ENCODE measurements at places on chromosomes 1 and 21. TPM values are rescaled to one million over a fixed set of nuclear protein-coding genes. Genes with fewer than 3 reads are reported as not detected.

OR2L8 gene
- not detected for total RNA-seq

OR2M3 gene
- not detected for total RNA-seq

SPRR2E gene
- total RNA-seq, result not detected

FOXD3 gene
- total RNA-seq, result not detected

TEDDM1 gene
- not detected for total RNA-seq

LHX8 gene
- not detected for total RNA-seq

FGR gene
- not detected for total RNA-seq

TRIM67 gene
- not detected for total RNA-seq

AMY1A gene
- not detected for total RNA-seq

TRIM46 gene
- total RNA-seq, result 18.3 TPM

ADGRL2 gene
- total RNA-seq, result not detected

WLS gene
- not detected for total RNA-seq

PLA2G2F gene
- total RNA-seq, result not detected

RABGGTB gene
- 82.7 TPM for total RNA-seq

GRCh38 chr1:235299169-235299858, 28.7 kb downstream of the ARID4B start:
- H3K27ac ChIP-seq, result no peak overlapping the region
- no peak for DNase-seq
- H3K4me3 ChIP-seq, result no peak overlapping the region
- peaks cover 47% of the 10 kb centered on the region for H3K4me1 ChIP-seq
- H3K36me3 ChIP-seq, result peaks cover 11% of the 10 kb centered on the region

DNA sequence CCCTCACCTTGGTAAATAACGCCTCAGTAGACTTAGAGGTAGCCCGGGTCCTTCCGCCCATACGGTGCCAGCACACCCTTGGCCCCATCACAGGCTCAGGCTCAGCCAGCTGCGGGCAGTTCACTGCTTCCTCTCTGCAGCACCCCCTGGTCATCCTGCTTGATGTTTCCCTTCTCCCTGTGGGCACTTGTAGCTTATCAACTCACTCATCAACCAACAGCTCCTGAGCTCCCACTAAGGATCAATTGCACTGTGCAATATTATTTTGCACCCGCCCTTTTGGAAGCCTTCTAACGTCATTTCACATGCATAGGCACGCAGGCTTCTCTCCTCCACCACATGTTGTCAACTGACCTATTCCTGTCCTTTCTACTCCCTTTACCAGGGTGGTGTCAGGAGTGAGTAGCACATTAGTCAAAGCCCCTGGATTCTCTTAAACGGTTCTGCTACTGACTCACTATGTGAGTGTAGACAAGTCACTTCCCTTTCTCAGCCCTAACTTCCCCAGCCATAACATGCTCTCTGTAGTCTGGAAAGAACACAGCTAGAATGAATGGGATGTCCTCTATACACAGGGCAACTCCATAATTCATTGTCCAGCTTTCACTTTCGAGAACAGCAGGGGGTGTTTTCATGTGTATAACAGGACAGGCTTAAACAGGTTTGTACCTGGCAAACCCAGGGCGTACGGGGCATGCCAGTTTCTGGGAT, 47.1 kb upstream of the IRF2BP2 start:
- H3K36me3 ChIP-seq, result no peaks in the 10 kb centered on the region
- H3K27me3 ChIP-seq, result peaks cover 1% of the 10 kb centered on the region
- no peak overlapping the region for H3K27ac ChIP-seq
- DNase-seq, result no peak
- peaks cover 5% of the 10 kb centered on the region for H3K4me1 ChIP-seq
- no peak overlapping the region for H3K4me3 ChIP-seq

DNA sequence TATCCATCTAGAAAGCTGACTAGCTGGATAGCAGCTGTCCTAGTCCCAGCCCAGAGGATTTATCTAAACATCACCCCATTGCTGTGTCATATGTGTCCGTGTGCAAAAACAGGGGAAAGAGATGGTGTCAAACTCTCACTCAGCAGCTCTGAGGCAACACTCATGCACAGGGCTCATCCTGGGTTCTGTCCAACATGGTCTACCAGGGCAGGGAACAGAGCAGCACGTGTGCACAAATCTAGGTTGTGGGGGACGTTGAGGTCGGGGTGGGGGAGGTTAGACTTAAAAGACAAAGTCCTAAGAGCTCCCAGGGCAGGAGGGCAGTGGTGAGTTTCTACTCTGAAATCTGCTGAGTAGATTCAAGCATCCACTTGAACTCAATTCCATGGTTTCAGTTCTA, 16.2 kb downstream of the PI4KB start:
- DNase-seq, result no peak
- peak overlapping the region; percentile 86 for H3K27ac ChIP-seq
- no peaks in the 10 kb centered on the region for H3K27me3 ChIP-seq
- H3K4me1 ChIP-seq, result peaks cover 23% of the 10 kb centered on the region
- peaks cover 71% of the 10 kb centered on the region for H3K36me3 ChIP-seq
- H3K4me3 ChIP-seq, result no peak overlapping the region

DNA sequence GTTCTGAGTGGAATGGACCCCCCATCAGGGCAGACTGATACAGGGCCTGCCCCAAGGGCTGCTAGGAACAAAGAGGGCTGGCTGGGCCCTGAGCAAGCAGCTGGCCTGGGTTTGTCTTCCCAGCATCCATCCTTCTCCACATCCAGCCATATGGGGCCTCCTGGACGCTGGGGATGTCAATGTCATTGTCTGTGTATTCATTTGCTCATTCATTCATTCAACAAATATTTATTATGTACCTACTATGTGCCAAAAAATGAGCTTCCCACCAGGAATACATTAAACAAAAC, 15.6 kb upstream of the ECE1 start:
- H3K4me3 ChIP-seq, result no peak overlapping the region
- no peak for DNase-seq
- H3K36me3 ChIP-seq, result peaks cover 3% of the 10 kb centered on the region
- H3K27me3 ChIP-seq, result no peaks in the 10 kb centered on the region
- no peak overlapping the region for H3K27ac ChIP-seq
- H3K4me1 ChIP-seq, result peaks cover 49% of the 10 kb centered on the region

DNA sequence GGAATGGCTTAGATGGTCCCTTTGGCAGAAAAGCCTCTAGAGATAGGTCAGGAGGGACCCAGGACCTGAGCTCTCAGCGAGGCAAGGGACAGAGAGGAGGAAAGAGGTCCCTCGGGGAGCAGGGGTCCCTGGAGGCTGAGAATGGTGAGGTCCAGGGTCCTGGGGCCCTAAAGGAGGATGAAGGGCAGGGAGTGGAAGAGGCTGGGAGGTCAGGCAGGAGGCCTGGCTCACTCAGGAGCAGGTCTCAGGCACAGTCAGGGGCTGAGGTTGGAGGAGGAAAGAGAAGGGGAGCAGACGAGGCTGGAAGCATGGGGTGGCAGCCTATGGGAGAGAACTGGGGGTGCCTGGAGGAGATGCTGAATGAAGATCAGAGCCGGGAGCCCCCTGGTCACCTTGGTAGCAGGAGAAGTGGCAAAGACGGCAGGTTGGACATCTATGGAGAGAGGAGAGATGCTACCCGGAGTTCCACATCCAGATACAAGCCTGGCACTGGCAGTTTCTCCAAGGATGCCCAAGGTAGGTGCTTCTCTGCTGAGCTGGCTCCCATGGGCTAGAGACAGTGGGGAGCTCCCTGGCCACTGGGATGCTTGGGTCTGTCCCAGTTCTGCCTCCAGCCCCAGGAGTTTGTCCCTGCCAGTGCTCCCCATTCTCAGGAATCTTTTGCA, 22.6 kb downstream of the IGFN1 start:
- H3K36me3 ChIP-seq, result no peaks in the 10 kb centered on the region
- no peak overlapping the region for H3K27ac ChIP-seq
- no peaks in the 10 kb centered on the region for H3K4me1 ChIP-seq
- H3K27me3 ChIP-seq, result peaks cover 17% of the 10 kb centered on the region
- no peak for DNase-seq
- H3K4me3 ChIP-seq, result no peak overlapping the region

GRCh38 chr1:15246960-15247614, at the start of gene FHAD1:
Gene FHAD1 (plus strand): TSS chr1:15247223. CDS start chr1:15251785, 4,562 bp downstream.
- peaks cover 45% of the 10 kb centered on the region for H3K4me1 ChIP-seq
- DNase-seq, result peak; percentile 43
- no peak within 1 kb of the TSS for H3K27ac ChIP-seq
- peaks cover 5% of the 10 kb centered on the region for H3K36me3 ChIP-seq

- DNase-seq, result no peak
- peaks cover 9% of the 10 kb centered on the region for H3K27me3 ChIP-seq
These were observed 17.5 kb upstream of the OR6N2 start for GRCh38 chr1:158798531-158798930.

DNA sequence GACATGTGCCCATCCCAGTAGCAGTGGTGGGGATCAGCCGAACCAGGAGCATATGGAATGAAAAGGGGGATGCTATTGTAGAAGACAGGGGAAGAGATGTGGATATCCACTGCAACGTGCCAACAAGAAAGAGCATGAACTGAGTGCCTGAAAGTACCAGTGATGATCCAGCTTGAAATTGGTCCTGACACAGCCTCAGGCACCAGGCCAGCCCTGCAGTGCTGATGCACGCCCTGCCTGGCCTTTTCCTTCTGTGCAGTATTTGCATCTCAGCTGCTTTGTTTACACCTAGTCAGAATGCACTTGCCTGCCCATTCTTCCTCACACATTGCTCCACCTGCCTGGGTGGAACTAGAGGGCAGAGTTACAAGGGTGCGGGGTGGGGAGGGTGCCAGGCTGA, 50.3 kb upstream of the ARTN start:
- H3K27ac ChIP-seq, result no peak overlapping the region
- no peak overlapping the region for H3K4me3 ChIP-seq
- DNase-seq, result no peak
- H3K36me3 ChIP-seq, result no peaks in the 10 kb centered on the region

DNA sequence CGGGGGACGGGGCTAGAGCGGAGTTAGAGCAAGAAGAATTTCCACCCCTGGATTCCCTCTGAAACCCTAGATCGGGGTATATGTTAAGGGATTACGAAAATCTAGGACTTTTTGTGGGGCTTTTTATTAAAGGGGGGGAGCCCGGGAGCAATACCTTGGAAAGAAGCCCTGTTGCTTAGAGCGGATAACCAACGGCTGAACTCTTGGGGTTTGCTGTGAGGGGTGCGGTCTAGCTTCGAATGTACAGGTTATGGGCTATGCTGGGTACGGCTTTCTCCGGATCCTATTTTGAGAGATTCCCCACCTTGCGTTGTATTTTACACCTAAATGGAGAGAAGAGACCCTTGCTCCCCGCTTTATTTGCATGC, 626 bp downstream of the DYRK3 start:
- H3K36me3 ChIP-seq, result no peaks in the 10 kb centered on the region
- peaks cover 22% of the 10 kb centered on the region for H3K27me3 ChIP-seq
- no peak overlapping the region for H3K27ac ChIP-seq
- H3K4me3 ChIP-seq, result peak overlapping the region; percentile 80
- H3K4me1 ChIP-seq, result peaks cover 36% of the 10 kb centered on the region

GRCh38 chr21:41831866-41832595, 47.1 kb downstream of the PRDM15 start:
- H3K27me3 ChIP-seq, result no peaks in the 10 kb centered on the region
- no peak overlapping the region for H3K27ac ChIP-seq
- H3K4me3 ChIP-seq, result no peak overlapping the region
- peaks cover 3% of the 10 kb centered on the region for H3K36me3 ChIP-seq

GRCh38 chr1:58437623-58438022, 108.9 kb downstream of the OMA1 start:
- H3K27ac ChIP-seq, result no peak overlapping the region
- no peak for DNase-seq
- H3K27me3 ChIP-seq, result no peaks in the 10 kb centered on the region
- H3K36me3 ChIP-seq, result no peaks in the 10 kb centered on the region
- H3K4me1 ChIP-seq, result no peaks in the 10 kb centered on the region
- no peak overlapping the region for H3K4me3 ChIP-seq

GRCh38 chr21:32949701-32950100, 76.0 kb upstream of the OLIG2 start:
- no peak for DNase-seq
- no peak overlapping the region for H3K27ac ChIP-seq
- H3K4me3 ChIP-seq, result no peak overlapping the region
- no peaks in the 10 kb centered on the region for H3K36me3 ChIP-seq
- peaks cover 2% of the 10 kb centered on the region for H3K4me1 ChIP-seq
- peaks cover 41% of the 10 kb centered on the region for H3K27me3 ChIP-seq

- no peak for DNase-seq
- H3K27me3 ChIP-seq, result peaks cover 7% of the 10 kb centered on the region
- H3K4me1 ChIP-seq, result no peaks in the 10 kb centered on the region
- H3K36me3 ChIP-seq, result no peaks in the 10 kb centered on the region
- no peak overlapping the region for H3K4me3 ChIP-seq
These were observed 407.0 kb downstream of the NPHP4 start for GRCh38 chr1:5585256-5585655.

DNA sequence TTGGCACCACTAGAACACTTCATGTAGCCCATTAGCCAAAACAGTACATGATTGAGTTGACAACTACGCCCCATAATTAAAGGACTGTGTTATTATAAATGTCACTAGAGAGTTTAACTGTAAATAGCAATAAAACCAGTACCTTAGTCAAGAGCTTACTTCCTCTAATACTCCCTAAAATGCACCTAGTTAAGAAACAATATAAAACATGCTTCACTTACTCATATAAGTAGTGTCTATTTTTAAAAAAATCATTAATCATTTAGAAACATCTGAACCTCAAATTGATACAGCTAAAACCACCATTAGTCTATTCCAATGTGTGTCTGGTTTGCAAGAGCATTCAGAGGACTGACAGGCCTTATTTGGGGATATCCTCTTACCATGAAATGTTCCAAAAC, 25.3 kb downstream of the PTP4A2 start:
- no peak overlapping the region for H3K4me3 ChIP-seq
- no peaks in the 10 kb centered on the region for H3K27me3 ChIP-seq
- no peak for DNase-seq
- peaks cover 89% of the 10 kb centered on the region for H3K36me3 ChIP-seq

GRCh38 chr1:243713470-243714186, 136.4 kb downstream of the AKT3 start:
- no peak overlapping the region for H3K27ac ChIP-seq
- no peak for DNase-seq
- H3K36me3 ChIP-seq, result no peaks in the 10 kb centered on the region
- H3K4me1 ChIP-seq, result peaks cover 10% of the 10 kb centered on the region

DNA sequence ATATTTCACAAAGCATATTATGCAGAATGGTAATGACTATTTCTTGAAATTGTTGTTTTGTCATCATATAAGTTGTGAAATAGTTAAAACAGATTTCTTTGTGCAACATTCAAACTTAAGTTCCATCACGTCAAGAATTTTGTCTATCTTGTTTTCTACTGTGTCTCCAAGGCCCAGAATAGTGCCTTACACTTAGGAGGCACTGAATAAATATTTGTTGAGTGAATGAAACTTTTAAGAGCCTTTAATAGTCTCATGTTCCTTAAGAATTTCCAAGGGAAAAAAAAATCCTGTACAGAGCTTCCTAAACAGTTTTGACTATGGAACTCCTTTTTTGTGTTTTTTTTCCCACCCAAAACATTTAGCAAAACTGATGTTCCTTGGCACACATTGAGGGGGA, 50.8 kb upstream of the TNFSF18 start:
- no peaks in the 10 kb centered on the region for H3K27me3 ChIP-seq
- no peak for DNase-seq
- H3K4me3 ChIP-seq, result no peak overlapping the region
- no peaks in the 10 kb centered on the region for H3K4me1 ChIP-seq

- H3K27me3 ChIP-seq, result peaks cover 1% of the 10 kb centered on the region
- peaks cover 2% of the 10 kb centered on the region for H3K36me3 ChIP-seq
- DNase-seq, result no peak
- no peaks in the 10 kb centered on the region for H3K4me1 ChIP-seq
- H3K4me3 ChIP-seq, result no peak overlapping the region
These were observed 31.0 kb downstream of the GBP6 start for GRCh38 chr1:89394851-89395250.

GRCh38 chr1:226485192-226485591, 63.4 kb upstream of the STUM start:
- no peak for DNase-seq
- H3K27ac ChIP-seq, result no peak overlapping the region
- peaks cover 41% of the 10 kb centered on the region for H3K27me3 ChIP-seq
- no peak overlapping the region for H3K4me3 ChIP-seq
- H3K36me3 ChIP-seq, result no peaks in the 10 kb centered on the region

- H3K27me3 ChIP-seq, result no peaks in the 10 kb centered on the region
- H3K4me1 ChIP-seq, result peaks cover 64% of the 10 kb centered on the region
- H3K4me3 ChIP-seq, result no peak overlapping the region
- no peak overlapping the region for H3K27ac ChIP-seq
These were observed 3.9 kb downstream of the ADIPOR1 start for GRCh38 chr1:202954057-202954745.
